ENCODE measurements at places on chromosomes 2 and 18.

GRCh38 chr2:114442510-114442909 lies at the start of gene DPP10:
TSS of gene DPP10 (plus strand) at chr2:114442641.
- no peak for DNase-seq

DNA sequence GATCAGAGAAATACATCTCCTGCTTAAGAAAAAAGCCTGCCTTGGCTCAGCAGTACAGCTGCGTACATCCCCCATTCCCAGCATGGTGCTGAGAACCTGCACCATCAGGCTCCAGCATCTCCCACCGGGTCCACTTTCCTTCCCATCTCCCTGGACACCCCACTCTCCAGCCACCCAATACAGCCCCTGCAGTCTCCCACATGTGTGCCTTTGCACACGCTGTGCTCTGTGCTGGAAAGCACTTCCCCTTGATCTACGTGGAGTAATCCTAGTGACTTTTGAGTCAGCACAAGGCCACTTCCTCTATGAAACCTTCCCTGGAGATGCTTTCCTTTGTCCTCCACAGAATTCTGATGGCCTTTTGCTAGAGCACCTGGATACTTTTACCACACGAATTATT lies 17.0 kb downstream of the STAT1 start:
- DNase-seq, result no peak

- DNase-seq, result no peak
These were observed 143.4 kb downstream of the MGAT5 start for GRCh38 chr2:134397146-134397896.

DNA sequence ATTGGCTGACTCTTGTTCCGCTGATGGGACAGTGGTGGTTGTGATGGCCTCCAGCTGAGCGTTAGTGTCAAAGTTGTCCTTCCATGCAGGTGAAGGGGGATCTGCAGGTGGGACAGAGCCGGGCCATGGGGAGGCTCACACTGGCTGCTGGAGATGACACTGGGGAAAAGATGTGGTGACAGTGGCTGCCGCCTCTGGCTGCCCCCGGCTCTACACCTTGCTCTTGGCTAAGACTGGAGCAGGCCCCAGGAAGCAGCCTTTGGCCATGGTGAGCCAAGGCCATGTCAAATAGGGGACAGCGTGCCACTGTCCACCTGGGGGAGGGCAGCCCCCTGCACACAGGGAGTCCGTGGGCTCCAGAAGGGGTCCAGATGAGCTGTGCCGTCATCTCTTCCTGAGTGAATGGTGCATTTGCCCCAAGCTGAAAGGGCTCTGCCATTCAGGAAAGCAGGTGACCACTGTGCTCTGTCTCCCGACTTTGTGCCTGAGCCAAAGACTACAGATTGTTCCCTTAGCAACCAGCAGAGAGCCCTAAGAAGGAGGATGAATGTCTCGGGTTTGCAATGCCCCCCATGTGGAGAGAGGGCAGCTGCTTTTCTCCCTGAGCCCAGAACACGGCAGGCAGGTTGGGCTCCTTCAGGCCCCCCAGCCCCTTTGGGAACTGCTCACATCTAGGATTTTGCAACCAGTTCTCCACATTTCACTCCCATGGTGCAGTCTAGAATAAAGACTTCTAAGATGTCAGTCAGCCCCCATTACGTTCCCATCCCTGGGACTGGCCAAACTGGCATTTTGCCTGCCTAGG lies 79.1 kb upstream of the BCL2L11 start:
- DNase-seq, result no peak

- no peak for DNase-seq
These were observed 9.3 kb upstream of the PLEKHM3 start for GRCh38 chr2:208034503-208035140.

GRCh38 chr18:8084160-8084559 lies 517.0 kb downstream of the PTPRM start:
- DNase-seq, result peak; percentile 28

DNA sequence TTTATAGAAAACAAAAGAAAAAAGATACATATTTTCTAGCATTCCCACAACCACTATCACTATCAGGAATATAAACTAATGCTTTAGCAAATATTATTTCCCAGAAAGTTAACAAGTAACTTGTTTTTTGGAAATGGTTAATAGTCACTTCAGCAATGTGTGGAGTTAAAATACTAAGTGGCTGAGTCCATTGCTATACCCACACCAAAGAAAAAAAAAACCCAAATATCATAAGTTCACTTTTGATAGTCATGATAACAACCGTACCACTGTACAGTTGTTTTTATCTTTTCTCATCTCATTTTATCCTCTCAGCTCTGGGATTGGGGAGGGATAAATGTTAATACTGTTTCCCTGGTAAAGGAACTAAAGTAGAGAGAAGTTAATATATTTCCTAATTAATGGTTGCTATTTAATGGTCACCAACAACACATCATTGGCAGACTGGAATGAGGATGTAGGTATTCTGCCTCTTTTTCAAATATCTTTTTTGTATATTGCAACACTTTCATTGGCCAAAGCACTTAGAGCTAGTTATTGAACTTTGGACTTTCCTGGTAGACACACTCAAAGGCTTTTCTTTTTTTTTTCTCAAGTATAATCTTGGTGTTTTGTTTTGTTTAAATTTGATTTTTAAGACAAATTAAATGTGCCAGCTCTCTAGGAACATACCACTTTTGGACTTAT lies 18.4 kb upstream of the KANSL1L start:
- no peak for DNase-seq

DNA sequence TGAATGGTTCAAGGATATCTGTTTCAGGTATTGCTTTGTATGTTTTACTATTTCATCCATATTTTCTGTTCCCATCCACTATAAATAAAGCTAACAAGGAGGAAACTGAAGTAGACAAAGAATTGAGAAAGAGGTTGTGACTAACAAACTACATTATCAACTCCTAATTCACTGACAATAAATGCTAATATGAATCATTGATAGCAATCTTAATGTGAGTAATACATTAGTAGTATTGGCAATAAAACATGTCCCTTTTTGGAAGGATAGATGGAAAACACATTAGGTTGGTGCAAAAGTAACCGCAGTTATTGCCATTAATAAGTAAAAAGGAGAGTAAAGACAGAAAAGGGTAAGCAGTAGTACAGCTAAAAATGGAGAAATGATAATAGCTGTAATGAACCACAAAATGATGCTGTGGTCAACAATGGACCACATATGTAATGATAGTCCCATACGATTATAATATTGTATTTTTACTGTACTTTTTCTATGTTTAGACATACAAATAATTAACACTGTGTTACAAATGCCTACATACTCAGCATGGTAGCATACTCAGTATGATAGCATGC lies 104.7 kb downstream of the THADA start:
- no peak for DNase-seq

DNA sequence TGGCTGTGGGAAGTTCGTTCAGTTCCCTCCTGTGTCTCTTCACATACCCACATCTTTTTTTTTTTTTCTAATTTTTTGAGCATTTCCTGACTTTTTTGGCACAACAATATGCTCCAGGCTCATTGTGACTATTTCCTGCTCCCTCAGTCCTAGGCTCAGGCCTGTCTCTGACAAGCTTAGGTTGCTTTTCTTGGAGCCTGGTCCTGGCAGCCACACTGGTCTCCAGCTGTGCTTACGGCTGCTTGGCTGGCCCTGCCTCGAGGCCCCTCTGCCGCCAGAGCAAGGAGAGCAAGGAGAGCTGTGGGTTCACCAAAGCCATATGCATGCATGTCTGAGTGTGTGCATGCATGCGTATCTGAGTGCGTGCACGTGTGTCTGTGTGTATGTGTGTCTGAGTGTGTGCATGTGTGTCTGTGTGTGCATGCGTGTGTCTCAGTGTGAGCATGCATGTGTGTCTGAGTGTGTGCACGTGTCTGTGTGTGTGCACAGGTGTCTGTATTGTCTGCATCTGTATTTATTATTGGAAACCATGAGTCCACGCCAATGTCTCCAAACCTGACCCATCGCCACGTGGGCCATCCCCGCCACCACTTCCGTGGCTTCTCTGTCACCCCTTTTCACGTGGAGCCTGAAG lies 766.1 kb upstream of the SALL3 start:
- no peak for DNase-seq

GRCh38 chr18:35490894-35491699 lies 6.7 kb downstream of the INO80C start:
- DNase-seq, result no peak

DNA sequence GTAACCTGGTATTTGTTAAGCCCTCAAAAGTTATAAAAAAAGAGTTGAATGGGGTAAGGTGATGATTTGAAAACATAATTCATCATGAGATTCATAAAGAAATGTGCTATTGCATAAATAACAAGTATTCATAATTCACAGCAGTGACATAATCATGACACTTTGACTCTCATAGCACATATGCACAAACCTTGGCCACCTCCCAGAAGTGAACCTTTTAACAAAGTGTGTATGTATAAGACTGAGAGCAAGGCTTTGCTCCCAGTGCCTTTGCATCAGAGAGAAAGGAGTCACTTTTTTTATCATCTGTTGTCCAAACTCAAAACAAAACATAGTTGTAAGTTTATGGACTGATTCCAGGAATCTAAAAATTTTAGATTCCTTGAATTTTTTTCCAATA lies 15.0 kb upstream of the HTR2B start:
- no peak for DNase-seq

DNA sequence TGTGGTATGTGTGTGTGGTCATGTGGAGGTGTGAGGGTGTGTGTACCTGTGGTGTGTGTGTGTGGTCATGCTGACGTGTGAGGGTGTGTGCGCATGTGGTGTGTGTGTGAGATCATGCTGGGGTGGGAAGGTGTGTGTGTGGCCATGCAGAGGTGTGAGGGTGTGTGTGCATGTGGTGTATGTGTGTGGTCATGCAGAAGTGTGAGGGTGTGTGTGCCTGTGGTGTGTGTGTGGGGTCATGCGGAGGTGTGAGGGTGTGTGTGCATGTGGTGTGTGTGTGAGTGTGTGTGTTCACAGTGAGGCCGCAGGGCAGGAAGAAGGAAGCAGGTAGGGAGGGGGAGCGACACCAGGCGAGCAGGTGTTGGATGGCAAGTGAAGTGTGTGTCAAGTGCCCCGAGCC lies 259.0 kb downstream of the LOXHD1 start:
- no peak for DNase-seq

- no peak for DNase-seq
These were observed 15.3 kb downstream of the DCTN1 start for GRCh38 chr2:74364533-74365505.

GRCh38 chr2:170073288-170073687 lies 104.7 kb upstream of the MYO3B start:
- DNase-seq, result no peak

GRCh38 chr2:196535742-196536141 lies 103.8 kb upstream of the CCDC150 start:
- no peak for DNase-seq

GRCh38 chr18:59268721-59269562 lies 4.3 kb downstream of the RAX start:
- DNase-seq, result no peak
